Brain (organoid and tissue), 16 donors: ENCODE measurements at places on chromosomes 1 and 21. TPM values are rescaled to one million over a fixed set of nuclear protein-coding genes. Genes with fewer than 3 reads are reported as not detected.

DSTYK gene
- polyA plus RNA-seq: 9.4 TPM

DNA sequence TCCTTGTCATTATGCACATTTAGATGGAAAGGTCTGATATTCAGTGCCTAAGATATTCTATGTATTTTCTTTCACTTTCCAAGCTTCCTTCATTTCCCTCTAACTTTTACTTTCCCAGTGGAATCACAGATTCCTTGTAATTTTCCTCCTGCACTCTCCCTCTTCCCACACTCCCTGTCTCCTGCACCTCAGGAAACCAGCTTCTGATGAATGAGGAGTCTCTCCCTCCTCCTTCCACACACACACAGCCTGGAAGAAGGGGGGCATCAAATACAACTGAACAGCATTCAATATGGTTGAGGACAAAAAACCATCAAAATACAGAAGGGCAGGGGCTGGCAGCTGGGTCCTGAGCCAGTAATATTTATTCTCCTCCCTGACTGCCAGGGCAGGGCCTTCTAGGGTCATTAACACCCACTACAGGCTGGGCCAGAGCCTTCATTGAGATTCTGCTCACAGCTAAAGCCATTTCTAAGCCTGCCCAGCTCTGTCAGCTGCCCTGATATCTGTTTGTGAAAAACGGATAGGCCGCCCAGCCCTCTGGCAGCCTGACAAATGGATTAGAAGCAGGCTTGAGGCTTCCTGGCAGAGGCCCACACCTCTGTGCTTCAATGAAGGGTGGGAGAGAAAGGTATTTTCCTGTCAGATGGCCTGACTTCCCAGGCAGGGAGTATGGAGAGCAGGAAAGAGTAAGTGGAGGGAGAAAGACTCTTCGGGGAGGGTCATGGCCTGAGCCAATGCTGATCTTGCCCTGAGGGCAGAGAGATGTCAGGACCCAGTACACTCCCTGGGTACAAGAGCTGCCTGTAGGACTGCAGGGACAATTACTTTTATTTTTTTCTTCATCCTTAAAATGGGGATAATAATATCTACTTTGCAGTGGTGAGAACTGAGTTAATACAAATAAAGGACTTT lies 138.9 kb upstream of the SPATA6 start:
- DNase-seq: peak; percentile 95

GRCh38 chr1:187646536-187647107 lies 817.9 kb downstream of the PLA2G4A start:
- no peak for DNase-seq

GRCh38 chr1:44293761-44294315 lies 61.2 kb downstream of the ERI3 start:
- DNase-seq: no peak

GRCh38 chr21:45015469-45015860 lies 58.9 kb upstream of the ADARB1 start:
- no peak for DNase-seq

IGSF9 gene
- 43.9 TPM for polyA plus RNA-seq

NTRK1 gene
- 0.32 TPM for polyA plus RNA-seq

GRCh38 chr1:202207292-202207691 lies 13.7 kb downstream of the LGR6 start:
- peak; percentile 73 for DNase-seq

DNA sequence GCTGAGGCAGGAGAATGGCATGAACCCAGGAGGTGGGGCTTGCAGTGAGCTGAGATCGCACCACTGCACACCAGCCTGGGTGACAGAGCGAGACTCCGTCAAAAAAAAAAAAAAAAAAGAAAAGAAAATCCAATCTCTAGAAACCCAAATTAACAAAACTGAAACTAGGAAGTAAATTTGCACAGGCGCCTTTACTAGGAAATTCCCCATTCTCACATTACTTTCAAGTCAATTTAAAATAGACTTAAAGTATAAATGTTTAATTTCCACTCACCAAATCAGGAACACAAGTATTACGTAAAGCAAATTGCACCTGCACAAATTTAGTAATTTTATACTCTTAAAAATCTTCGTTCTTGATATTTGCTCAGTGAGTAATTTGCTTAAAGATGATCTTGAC lies 67.8 kb upstream of the BCAR3 start:
- DNase-seq: no peak

- no peak for DNase-seq
Measured at GRCh38 chr21:36159356-36159921, 2.8 kb downstream of the DOP1B start.

TCHHL1 gene
- not detected for polyA plus RNA-seq

ZBTB8B gene
- polyA plus RNA-seq: 2.3 TPM

DNA sequence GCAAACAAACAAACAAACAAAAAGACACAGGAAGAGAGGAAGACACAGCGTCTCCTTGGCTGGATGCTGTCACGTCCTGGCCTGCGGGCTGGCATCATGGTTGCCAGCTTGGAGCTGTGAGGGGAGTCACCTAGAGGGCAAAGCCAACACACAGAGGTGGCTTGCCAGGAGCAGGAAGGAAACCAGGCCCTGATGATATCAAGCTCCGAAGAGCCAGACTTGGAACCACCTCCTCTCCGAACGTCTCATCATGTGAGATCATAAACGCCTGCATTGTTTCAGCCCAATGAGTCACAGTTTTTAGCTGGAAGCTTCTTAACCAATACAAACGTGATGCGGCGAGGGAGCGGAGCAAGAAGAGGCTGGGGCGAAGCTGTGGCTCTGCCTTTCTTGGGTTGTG lies 8.7 kb downstream of the PLA2G2D start:
- no peak for DNase-seq

GRCh38 chr1:64594446-64594845 lies 124.5 kb downstream of the CACHD1 start:
- DNase-seq: no peak

- DNase-seq: no peak
Measured at GRCh38 chr1:160727316-160727640, 11.8 kb upstream of the SLAMF7 start.

- no peak for DNase-seq
Measured at GRCh38 chr21:42734323-42734971, 81.0 kb downstream of the PDE9A start.

DNA sequence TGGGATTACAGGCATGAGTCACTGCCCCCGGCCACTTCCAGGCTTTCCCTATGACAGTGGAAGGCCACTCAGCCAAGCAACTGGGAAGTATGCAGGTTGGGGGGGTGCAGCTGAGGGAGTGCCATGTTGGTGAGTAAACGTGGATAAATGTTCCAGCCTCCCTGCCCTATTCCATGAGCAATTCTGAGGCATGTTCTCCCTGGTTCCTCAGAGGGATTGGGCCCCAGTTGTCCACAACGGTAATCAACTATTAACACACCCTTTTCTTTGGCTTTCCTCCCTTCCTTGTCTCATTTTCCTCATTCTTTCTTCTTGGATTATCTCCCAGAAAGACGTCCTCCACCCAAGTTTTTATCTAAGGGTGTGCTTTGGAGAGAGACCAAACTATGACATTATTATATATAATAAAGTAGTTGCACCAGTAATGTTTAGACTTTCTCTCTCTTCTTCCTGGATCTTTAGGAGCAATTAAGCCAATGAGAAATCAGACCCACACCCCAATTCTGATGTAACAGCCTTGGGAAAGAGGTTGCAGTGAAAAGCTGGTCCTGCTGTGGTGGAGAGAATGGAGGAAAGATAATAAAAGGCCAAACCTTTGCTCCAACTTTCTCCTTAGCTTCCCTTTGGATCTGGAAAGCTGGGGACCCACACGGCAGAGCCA lies 6.8 kb upstream of the SLAMF9 start:
- DNase-seq: no peak

DNA sequence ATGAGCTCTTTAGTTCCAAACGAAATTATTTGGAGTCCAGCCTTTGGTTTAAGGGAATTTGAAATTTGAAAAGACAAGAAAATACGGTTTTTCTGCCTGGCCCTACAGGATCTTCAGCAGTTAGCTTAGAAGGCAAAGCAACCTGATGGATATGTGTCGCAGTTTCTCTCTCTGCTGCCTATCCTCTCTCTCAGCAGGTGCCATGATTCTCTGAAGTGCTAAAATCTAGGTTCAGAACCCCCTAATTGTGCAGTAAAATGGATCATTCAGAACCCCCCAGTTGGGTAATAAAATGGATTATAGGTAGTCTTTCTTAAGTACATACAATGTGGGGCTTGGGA lies 446 bp upstream of the DEPDC1 start:
- no peak for DNase-seq

DNA sequence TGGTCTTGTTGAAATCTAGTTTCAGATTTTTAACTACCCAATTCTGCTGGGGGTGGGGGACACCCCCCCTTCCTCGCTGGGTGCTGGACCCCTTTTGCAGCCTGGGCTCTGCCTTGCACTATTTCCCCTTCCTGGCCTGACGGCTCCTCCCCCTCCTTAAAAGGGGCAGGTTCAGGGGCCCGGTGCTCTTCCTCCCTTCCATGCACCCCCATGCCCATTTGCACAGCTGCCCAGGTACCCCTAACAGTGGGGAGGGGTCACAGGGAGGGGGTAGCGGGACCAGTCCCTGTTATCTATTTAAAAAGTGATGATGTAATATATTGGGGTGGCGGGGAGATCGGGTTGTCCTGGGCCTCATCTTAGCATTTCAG lies 15.3 kb downstream of the ZBTB7B start:
- no peak for DNase-seq

- no peak for DNase-seq
Measured at GRCh38 chr21:40186045-40186444, 318.8 kb downstream of the PCP4 start.

GRCh38 chr1:201001962-201002361 lies 21.6 kb downstream of the KIF21B start:
- DNase-seq: no peak

DNA sequence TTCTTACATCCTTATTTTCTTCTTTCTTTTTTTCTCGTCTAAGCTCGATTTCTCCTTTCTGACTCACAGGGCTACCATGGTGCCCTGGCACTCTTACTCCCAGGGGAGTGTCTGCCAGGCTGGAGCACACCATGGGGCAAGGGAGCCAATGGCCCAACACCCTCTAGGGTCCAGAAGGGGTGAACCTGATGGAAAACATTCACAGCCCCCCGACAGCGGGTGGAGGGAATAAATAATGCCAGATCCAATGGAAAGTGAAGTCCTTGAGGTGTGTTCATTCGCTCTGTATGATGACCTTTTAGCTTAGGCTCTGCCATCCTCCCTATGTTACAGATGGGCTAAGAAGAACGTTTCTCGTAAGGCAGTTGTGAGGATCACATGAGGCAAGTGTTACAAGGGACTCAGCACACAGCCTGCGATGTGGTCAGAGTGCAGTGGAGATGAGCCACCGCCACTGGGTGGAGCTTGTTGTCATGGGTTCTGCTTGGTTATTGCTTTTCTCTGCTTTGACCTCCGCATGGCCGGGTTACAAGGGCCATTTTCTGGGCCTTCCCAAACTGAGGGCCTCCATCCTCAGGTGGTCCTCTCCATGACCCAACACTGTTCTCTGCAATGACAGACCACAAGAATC lies 3.5 kb upstream of the FCMR start:
- no peak for DNase-seq

- no peak for DNase-seq
Measured at GRCh38 chr1:202621446-202621845, 88.8 kb downstream of the SYT2 start.

KIF17 gene
- polyA plus RNA-seq: 12.0 TPM

DNA sequence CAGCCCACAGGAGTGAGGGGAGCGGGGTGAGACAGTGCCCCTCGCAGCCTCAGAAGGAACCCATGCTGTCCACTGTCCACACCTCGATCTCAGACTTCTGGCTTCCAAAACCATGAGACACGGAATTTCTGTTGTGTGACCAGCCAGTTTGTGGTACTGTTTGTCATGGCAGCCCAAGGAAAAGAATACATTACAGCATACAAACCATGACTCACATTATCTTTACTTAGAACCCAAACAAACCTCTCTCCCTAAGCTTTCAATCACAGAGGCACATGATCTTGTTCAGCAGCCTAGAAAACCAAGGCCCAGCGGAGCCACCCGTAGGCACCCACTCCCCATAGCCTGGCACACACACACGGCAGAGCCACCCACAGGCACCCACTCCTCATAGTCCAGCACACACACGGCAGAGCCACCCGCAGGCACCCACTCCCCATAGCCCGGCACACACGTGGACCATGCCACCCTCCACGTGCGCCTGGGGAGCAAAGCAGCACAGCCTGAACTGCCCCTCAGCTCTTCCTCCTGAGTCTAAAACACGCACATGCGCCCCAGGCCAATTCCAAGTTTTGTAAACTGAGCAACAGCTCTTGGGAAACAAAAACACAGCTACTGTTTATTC lies 458 bp upstream of the KRTAP10-4 start:
- no peak for DNase-seq

DNA sequence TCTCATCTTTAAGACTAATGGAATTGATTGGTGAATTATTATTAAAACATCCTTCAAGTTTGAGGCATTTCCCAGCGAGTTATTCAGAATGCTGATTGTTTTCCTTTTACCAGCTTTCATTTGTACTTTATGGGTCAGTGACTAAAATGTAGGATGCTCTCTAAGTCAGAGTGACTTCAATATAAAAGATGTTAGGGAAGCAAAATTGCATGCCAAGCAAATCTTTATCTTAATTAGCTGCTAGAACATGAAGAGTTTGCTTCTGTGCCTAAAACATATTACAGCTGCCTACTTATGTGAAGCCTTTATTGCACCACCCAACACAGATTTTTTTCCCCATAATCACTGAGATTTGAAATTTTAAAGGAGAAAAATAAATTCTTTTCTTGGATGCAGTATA lies 79.8 kb upstream of the CYYR1 start:
- DNase-seq: no peak

GRCh38 chr1:245800901-245801605 lies 646.3 kb downstream of the KIF26B start:
- no peak for DNase-seq
